ENCODE measurements at places on chromosomes 1 and 21. TPM values are rescaled to one million over a fixed set of nuclear protein-coding genes. Genes with fewer than 3 reads are reported as not detected.

Gene ELAVL4
- not detected for total RNA-seq

Gene HIPK1
- total RNA-seq = 55.4 TPM

Gene DEPDC1
- 16.3 TPM for total RNA-seq

Gene NMNAT1
- 18.8 TPM for total RNA-seq

Gene SPRR1B
- not detected for total RNA-seq

Gene NBPF10
- total RNA-seq = 2.9 TPM

Gene SPRR3
- not detected for total RNA-seq

Gene CENPS
- total RNA-seq = 5.9 TPM

Gene OR2AK2
- not detected for total RNA-seq

DNA sequence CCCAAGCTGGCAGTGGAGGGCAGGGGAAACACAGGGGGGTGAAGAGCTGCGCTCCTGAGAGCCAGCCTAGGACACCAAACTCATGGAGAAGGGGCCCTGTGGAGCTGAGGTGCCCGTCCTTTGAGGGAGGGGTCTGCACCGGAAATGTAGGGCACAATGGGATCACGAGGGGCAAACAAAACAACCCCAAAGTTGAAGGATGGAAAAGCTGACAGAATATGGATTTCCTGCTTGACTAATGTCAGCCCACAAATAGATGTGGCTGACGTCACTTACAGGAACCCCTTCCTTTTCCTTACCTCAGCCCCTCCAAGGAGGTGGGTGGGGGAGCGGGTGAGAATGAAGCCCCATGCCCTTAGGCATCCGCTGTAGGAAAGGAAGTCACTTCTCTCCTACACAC, 110.9 kb downstream of the KCNN3 start:
- no peaks in the 10 kb centered on the region for H3K36me3 ChIP-seq
- H3K4me1 ChIP-seq = peaks cover 8% of the 10 kb centered on the region
- H3K4me3 ChIP-seq = no peak overlapping the region
- H3K27ac ChIP-seq = no peak overlapping the region
- DNase-seq = peak; percentile 58
- H3K27me3 ChIP-seq = peaks cover 6% of the 10 kb centered on the region

DNA sequence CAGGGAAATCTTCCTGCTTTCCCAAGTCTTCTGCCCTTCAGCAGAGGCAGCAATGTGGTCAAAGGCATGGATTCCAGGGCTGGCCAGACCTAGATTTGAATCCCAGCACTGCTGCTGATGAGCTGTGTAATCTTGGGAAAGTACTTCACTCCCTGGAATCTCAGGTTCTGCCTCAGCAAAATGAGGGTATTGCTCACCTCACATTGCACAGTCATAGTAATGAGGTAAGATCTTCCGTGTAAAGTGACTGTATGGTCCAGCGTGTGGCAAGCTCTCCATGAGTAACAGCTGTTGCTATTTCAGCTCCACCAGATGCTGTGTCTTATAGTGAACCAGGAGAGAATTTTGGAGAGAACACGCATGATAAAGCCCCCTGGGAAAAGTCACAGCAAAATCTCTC, 56.1 kb upstream of the F3 start:
- no peak overlapping the region for H3K4me3 ChIP-seq
- H3K27ac ChIP-seq = no peak overlapping the region
- DNase-seq = no peak

DNA sequence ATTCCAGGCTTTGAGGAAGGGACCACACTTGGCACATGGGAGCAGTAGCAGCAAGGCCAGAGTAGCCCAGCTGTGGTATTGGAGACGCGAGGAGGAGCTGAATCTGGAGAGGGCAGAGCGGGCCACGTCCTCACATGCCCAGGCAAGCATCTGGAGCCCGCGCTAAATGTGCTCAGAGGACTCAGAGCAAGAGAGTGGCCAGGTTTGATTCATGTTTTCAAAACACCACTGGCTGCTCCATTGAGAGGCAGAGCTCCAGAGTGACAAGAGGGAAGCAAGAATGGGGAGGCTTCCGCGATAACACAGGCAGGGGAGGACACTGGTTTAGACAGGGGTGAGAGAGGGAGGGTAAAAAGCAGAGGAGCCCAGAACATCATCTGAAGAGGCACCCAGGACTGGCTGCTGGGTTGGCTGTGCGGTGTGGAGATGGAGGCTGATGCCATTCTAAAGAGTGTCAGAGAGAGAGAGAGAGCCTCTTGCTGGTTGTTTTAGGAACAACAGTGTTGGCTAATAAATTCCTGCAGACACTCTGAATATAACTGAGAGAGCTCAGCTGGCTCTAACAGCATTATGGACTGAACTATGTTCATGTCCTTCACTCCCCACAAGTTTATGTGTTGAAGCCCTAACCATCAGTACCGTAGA, 32.3 kb downstream of the RCAN1 start:
- H3K4me3 ChIP-seq = no peak overlapping the region
- DNase-seq = no peak
- H3K36me3 ChIP-seq = no peaks in the 10 kb centered on the region

- H3K4me3 ChIP-seq = no peak overlapping the region
- no peaks in the 10 kb centered on the region for H3K4me1 ChIP-seq
- H3K36me3 ChIP-seq = no peaks in the 10 kb centered on the region
- no peak overlapping the region for H3K27ac ChIP-seq
Measured at GRCh38 chr1:144101397-144102045, 129.7 kb upstream of the FAM72C start.

GRCh38 chr1:19338323-19338762, 26.2 kb downstream of the SLC66A1 start:
- DNase-seq = peak; percentile 63
- H3K4me1 ChIP-seq = peaks cover 19% of the 10 kb centered on the region
- H3K27ac ChIP-seq = no peak overlapping the region
- H3K36me3 ChIP-seq = peaks cover 68% of the 10 kb centered on the region
- no peak overlapping the region for H3K4me3 ChIP-seq

GRCh38 chr1:22331618-22332423, 119.8 kb upstream of the ZBTB40 start:
- H3K4me3 ChIP-seq = no peak overlapping the region
- peaks cover 13% of the 10 kb centered on the region for H3K27me3 ChIP-seq
- no peaks in the 10 kb centered on the region for H3K36me3 ChIP-seq
- no peaks in the 10 kb centered on the region for H3K4me1 ChIP-seq
- DNase-seq = no peak
- H3K27ac ChIP-seq = no peak overlapping the region

- no peaks in the 10 kb centered on the region for H3K27me3 ChIP-seq
- peaks cover 15% of the 10 kb centered on the region for H3K4me1 ChIP-seq
- H3K36me3 ChIP-seq = no peaks in the 10 kb centered on the region
- no peak for DNase-seq
- H3K4me3 ChIP-seq = no peak overlapping the region
- no peak overlapping the region for H3K27ac ChIP-seq
Measured at GRCh38 chr1:208165659-208166058, 78.5 kb downstream of the PLXNA2 start.

- peaks cover 25% of the 10 kb centered on the region for H3K4me1 ChIP-seq
- H3K4me3 ChIP-seq = peak overlapping the region; percentile 56
- H3K36me3 ChIP-seq = no peaks in the 10 kb centered on the region
- H3K27ac ChIP-seq = no peak overlapping the region
Measured at GRCh38 chr1:179742291-179742690, 800 bp upstream of the FAM163A start.

DNA sequence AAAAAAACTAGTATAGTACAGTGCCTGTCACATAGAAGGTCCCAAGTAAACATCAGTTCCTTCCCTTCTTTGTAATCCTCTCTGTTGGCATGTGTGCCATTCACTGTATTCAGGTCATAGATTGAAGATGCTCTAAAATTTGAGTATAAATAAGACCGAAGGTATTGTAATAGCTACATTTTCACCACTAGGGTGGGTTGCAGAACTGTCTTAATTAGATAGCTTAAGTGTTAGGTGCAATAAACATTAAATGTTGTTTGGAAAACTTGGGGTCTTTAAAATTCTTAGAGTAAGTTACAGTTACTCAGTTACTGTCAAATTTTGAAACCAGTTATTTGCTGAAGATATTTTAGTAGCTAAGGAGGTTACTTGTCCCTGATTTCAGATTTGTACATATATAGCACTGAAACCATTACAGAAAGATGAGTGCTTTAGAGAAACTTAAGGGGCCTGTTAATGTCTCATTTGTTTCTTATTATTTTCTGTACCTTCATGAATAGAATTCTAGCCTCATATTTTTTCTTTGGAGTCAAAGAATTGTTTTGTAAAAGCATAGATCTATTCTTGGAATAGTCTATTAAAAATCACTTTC, 24.3 kb downstream of the PER3 start:
- H3K4me3 ChIP-seq = no peak overlapping the region
- no peak for DNase-seq
- no peaks in the 10 kb centered on the region for H3K4me1 ChIP-seq
- no peak overlapping the region for H3K27ac ChIP-seq
- peaks cover 34% of the 10 kb centered on the region for H3K36me3 ChIP-seq

GRCh38 chr21:37264808-37265207, 2.3 kb downstream of the VPS26C start:
- DNase-seq = no peak
- peaks cover 43% of the 10 kb centered on the region for H3K4me1 ChIP-seq
- no peaks in the 10 kb centered on the region for H3K27me3 ChIP-seq
- H3K4me3 ChIP-seq = no peak overlapping the region
- H3K36me3 ChIP-seq = no peaks in the 10 kb centered on the region
- no peak overlapping the region for H3K27ac ChIP-seq

GRCh38 chr1:183733715-183734114, 71.2 kb upstream of the RGL1 start:
- DNase-seq = no peak
- no peaks in the 10 kb centered on the region for H3K36me3 ChIP-seq
- no peak overlapping the region for H3K27ac ChIP-seq
- H3K27me3 ChIP-seq = no peaks in the 10 kb centered on the region
- no peak overlapping the region for H3K4me3 ChIP-seq

- no peak overlapping the region for H3K27ac ChIP-seq
- H3K4me1 ChIP-seq = no peaks in the 10 kb centered on the region
- H3K27me3 ChIP-seq = no peaks in the 10 kb centered on the region
- no peak overlapping the region for H3K4me3 ChIP-seq
- peak; percentile 7 for DNase-seq
Measured at GRCh38 chr1:220966881-220967611, 87.8 kb downstream of the HLX start.

- no peaks in the 10 kb centered on the region for H3K36me3 ChIP-seq
- H3K27ac ChIP-seq = no peak overlapping the region
- no peak for DNase-seq
- peaks cover 8% of the 10 kb centered on the region for H3K27me3 ChIP-seq
- no peak overlapping the region for H3K4me3 ChIP-seq
Measured at GRCh38 chr1:119329541-119330461, 38.8 kb upstream of the HAO2 start.

GRCh38 chr1:88029142-88029541, 654.9 kb upstream of the PKN2 start:
- no peak overlapping the region for H3K4me3 ChIP-seq
- H3K4me1 ChIP-seq = no peaks in the 10 kb centered on the region
- no peak overlapping the region for H3K27ac ChIP-seq
- peak; percentile 68 for DNase-seq
- H3K27me3 ChIP-seq = no peaks in the 10 kb centered on the region

DNA sequence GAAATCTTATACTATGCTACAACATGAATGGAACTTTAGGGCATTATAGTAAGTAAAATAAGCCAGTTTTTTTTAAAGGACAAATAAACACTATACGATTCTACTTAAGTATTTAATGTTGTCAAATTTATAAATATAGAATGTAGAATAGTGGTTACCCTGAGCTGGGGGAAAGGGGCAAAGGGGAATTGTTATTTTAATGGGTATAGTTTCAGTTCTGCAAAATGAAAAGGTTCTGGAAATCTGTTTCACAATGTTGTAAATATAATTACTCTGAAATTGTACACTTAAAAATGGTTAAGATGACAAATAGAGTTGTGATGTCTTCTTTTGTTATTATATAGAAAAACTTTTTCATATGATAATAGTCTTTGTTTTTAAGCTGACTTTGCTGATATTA, 366.3 kb downstream of the MRPL39 start:
- no peak overlapping the region for H3K27ac ChIP-seq
- H3K4me1 ChIP-seq = no peaks in the 10 kb centered on the region
- no peak for DNase-seq
- H3K4me3 ChIP-seq = no peak overlapping the region

GRCh38 chr1:169574336-169574735, 11.9 kb downstream of the F5 start:
- no peaks in the 10 kb centered on the region for H3K36me3 ChIP-seq
- H3K4me1 ChIP-seq = no peaks in the 10 kb centered on the region
- H3K4me3 ChIP-seq = no peak overlapping the region
- DNase-seq = peak; percentile 29
- H3K27me3 ChIP-seq = no peaks in the 10 kb centered on the region

GRCh38 chr1:96971849-96972602, 250.4 kb downstream of the PTBP2 start:
- H3K4me1 ChIP-seq = no peaks in the 10 kb centered on the region
- DNase-seq = no peak
- no peaks in the 10 kb centered on the region for H3K27me3 ChIP-seq
- H3K27ac ChIP-seq = no peak overlapping the region

GRCh38 chr1:151273924-151274466, 8.1 kb upstream of the ZNF687 start:
- H3K4me1 ChIP-seq = peaks cover 4% of the 10 kb centered on the region
- H3K36me3 ChIP-seq = peaks cover 35% of the 10 kb centered on the region
- no peak overlapping the region for H3K27ac ChIP-seq

DNA sequence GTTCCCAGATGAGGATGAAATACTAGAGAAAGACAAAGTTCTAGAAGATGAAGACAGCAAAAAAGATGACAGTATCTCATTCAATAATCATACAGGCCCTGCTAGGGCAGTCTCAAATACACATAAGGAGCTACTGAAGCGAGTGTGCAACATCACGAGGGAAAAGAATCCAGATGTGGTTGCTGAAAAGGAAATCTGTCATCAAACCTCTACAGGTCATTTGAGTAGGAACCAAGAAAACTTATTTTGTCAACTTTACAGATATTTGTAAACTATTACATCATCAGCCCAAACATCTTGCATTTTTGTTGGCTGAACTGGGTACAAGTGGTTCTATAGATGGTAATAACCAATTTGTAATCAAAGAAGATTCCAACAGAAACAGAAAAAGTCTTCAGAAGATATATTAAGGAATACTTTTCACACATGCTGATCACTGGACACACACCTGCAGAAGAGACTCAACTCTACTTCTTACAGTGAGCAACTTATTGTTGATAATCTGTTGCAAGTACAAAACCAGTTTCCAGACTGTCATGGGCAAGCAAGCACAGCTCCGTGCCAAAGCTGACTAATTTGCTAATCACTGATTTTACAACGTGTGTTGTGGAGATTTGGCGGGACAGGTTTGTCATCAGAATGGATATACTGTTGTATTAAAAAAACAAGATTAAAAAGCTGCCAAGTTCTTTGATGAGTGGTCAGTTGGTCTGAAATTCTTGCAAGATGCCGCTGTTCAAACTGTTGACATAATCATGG, 42.1 kb downstream of the TRIM33 start:
- H3K36me3 ChIP-seq = no peaks in the 10 kb centered on the region
- H3K4me3 ChIP-seq = no peak overlapping the region
- H3K4me1 ChIP-seq = peaks cover 4% of the 10 kb centered on the region
- H3K27me3 ChIP-seq = no peaks in the 10 kb centered on the region
